ENCODE measurements at places on chromosomes 16 and 17.

GRCh38 chr17:76189247-76189646, 48.2 kb upstream of the FOXJ1 start:
- DNase-seq, result no peak

GRCh38 chr16:86732621-86733295, 154.4 kb downstream of the FOXL1 start:
- peak; percentile 49 for DNase-seq

DNA sequence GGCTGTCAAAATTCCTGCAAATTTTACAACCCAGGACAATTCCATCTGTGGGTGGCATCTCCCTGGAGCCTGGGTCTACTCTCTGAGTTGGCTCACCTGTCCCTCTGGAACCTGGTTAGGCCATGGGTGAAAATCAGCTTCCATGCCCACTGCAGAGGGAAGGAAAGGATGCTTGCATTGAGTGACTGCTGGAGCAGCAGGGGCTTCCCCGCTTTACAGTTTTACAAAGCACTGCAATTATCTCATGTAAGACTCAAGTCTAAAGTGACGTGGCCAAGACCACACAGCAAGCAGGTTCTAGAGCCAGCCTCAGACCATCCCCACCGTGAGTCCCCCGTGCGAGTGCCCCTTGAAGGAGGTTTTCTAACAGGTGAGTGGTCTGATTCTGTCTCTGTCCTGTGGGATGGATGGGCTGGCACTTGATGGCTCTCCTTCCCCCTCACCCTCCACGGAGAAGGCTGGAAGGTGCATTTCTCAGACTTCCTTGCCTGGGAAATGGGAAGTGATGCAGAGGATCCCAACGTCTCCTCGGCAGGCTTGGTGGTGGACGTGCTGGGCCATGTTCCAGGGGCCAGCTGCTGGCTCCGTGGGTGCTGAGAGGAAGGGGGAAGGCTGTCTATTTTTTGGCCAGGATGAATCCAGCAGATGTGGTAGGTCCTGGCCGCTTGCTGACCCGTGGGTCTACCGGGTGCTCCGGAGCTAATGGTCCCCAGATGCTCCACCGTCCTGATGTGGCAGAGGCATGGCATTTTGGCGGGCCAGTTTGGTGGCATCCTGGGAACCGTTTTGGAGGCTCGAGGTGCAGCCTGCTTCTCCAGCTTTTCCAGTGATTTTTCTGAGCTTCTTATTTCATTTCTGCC, 26.3 kb upstream of the CBX4 start:
- no peak for DNase-seq

- no peak for DNase-seq
These were observed 282.1 kb upstream of the IRX5 start for GRCh38 chr16:54648575-54648974.

DNA sequence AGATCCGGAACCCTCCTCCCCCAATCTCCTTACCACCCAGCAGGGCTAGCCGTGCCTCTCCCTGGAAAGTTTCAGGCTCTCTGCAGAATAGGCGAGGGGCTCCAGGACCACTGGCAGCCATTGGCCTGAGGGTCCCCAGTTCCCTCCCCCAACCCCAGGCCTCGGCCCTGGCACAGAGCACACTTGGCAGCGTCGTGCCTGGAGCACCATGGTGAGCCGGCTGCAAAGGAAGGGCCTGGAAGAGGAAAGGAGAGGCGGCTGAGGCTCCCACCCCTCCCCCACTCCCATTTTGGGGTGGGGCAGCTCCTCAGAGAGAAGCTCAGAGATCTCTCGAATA, 369 bp upstream of the BTBD17 start:
- no peak for DNase-seq

DNA sequence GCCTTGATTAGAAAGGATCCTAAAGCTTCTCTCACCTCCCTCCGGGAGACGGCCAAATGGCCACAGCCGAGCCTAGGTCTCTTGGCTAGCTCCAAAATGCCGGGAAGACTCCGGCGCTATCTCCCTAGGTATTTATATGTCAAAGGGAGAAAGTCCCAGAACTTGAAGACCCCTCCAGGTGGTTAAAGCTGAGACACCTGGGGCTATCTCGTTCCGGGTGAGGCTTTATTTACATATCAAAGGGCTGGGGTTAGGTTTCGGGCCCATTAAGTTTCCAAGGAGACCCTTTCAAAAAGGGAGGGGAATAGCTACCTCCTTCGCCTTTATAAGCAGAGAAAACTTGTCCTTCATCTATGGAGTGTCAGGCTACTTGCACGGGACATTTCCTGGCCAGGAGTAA, 70.9 kb upstream of the KIFC3 start:
- no peak for DNase-seq

DNA sequence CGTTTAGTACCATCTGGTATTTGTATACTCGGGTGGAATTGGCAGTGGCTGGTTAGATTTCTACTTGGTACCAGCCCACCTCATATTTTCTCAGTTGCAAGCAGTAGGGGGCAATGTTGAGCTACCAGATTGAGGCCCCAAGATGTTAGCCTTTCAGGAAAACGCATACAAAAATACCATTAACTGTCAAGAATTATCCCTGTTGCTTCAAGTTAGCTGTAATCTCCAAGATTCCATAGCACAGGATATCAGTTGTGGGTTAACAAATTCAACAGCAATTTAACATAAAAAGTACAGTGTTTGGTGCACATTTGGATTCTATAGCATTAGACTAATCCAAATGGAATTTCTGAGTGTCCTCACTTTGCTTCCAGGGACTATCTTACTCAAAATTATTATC, 188.2 kb downstream of the FTO start:
- peak; percentile 74 for DNase-seq

DNA sequence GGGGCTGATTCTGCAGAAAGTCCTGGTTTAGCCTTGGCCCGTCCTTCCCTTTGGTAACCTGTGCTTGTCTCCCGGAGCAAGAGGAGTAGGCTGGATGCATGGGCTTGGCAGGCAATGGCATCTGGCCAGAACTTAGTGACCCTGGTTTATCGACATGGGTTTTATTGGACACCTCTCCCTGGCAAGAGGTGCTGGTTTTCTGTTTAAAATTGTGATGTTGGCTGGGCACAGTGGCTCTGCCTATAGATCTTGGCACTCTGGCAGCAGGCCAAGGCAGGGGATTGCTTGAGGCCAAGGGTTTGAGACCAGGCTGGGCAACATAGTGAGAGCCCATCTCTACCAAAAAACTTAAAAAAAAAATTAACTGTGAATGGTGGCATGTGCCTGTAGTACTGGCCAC, 31.2 kb downstream of the SLC12A3 start:
- no peak for DNase-seq

DNA sequence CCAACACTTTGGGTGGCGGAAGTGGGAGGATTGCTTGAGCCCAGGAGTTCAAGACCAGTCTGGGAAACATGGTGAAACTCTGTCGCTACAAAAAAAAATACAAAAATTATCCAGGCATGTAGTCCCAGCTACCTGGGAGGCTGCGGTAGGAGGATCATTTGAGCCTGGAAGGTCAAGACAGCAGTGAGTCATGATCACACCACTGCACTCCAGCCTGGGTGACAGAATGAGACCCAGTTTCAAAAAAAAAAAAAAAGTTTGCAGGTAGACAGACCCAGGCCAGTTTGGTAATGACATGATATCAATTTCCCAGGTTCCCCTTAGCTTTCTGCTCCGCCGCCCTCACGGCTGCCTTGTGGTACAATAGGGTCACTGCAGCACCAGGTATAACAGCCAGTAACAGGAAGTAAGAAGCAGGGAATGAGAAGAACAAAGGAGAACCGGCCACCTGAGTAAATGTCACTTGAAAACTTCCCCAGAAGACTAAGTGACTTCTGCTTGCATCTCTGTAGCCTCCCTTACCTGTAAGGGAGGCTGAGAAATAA, 201.2 kb upstream of the HSBP1 start:
- DNase-seq, result no peak

- no peak for DNase-seq
These were observed 16.8 kb upstream of the ASGR2 start for GRCh38 chr17:7131423-7131791.

DNA sequence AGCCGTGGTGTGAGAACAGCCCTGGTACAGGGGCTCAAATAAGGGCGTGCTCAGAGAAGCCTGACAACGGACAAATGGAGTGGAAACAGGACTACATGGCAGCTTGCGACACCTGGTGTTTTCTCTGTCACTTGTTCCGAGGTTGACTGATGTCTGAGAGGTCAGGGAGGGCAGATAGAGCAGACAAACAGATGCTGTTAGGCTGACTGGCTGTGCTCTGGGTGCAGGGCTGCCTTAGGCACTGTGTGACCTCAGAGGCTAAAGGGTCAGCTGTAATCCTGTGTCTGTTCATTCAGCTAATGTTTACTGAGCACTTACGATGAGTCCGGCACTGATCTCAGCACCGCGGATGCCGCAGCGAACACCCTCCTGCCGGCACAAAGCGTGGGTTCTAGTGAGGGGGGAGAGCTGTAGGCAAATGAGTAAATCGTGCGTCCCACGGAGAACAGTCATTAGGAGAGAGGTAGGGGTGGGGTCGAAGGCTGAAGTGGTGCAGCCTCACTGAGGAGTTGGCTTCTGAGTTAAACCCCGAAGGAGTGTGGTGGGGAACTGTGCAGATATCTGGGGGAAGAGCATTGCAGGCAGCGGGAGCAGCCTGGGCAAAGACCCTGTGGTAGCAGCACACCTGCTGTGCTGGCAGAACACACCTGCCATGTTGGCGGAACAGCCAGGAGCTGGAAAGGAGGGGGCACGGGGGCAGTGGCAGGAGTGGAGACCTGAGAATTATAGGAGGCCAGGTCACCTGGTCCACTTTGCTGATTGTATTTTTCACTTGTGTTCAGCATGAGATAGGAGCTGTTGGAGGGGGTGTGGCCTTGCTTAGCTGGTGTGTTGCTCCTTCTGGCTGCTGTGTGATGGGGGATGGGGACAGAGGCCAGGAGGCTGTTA, 35.0 kb downstream of the GPT2 start:
- DNase-seq, result no peak

GRCh38 chr17:7932483-7932891, 481 bp downstream of the CNTROB start:
- DNase-seq, result peak; percentile 46

GRCh38 chr17:63703029-63703428, 3.1 kb upstream of the LIMD2 start:
- DNase-seq, result no peak

DNA sequence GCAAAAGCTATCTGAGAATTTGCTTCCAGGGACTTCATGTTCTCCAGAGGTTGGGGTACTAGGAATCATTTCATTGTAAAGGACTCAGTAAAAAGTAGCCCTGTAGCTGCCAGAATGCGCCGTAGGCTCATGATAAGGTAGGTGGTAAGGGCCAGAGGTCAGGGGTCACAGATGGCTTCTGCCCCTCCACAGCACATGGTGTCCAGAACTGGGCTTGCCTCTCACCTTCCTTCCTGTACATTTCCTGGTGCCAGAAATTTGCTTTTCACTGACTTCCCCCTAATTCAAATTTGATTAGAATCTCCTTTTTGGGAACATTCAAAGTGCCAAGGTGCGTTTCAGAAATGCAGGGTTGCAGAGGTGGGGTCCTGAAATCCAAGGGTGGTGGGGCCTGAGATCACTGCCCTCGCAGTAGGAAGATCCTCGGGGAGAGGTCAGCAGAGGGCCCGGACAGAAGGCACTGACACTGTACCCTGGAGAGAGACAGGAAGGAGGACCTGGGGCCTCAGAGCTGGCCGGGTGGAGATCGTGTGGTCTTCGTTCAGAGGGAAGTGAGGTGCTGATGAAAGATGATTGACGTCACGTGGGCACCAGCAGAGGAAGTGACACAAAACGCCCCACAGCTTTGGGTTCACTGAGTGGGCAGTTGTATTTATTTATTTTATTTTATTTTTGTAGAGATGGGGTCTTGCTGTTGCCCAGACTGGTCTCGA, 25.5 kb upstream of the METRNL start:
- DNase-seq, result peak; percentile 16

GRCh38 chr17:17088086-17088485, 45.8 kb downstream of the MPRIP start:
- no peak for DNase-seq

DNA sequence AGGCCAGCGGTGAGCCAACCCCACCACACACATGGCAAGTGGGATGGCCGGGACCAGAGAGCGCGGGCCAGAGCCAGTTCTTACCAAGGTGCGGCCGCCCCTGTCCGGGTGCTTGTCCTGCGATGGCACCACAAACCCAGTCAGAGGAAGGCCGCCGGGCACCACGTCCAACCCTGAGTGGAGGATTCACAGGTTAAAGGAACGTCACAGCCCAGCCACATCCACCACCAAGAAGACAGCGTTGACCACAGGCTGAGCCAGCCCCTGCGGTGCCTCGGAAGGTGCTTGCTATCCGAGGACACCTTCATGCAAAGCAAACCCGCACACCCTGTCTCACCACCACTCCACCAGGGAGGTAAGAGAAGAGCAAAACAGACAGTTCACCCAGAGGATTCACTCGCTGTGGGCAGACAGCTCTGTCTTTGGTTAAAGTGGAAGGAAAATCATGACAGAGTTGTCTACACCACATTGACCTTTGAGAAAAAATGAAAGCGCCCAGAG, 15.8 kb downstream of the SLX4 start:
- DNase-seq, result no peak

- DNase-seq, result no peak
These were observed 10.8 kb upstream of the JPT2 start for GRCh38 chr16:1667271-1667670.

DNA sequence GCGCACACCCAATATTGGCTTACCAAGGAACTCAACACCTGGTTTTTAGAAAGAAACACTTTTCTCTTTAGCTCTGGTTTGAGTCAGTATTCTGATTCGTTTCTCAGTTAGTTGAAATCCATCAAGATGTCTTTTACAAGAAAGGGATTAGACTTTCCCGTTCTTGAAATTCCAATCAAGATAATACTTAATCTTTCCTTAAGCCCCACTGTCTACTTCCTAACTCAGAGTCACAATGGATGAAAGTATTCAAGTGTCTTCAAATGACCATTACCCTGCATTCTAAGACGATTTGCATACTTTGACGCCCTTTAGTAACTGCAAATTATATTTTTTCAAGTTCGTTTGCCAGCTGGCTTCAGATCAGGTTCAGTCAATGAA, 189.8 kb downstream of the USP22 start:
- DNase-seq, result no peak

DNA sequence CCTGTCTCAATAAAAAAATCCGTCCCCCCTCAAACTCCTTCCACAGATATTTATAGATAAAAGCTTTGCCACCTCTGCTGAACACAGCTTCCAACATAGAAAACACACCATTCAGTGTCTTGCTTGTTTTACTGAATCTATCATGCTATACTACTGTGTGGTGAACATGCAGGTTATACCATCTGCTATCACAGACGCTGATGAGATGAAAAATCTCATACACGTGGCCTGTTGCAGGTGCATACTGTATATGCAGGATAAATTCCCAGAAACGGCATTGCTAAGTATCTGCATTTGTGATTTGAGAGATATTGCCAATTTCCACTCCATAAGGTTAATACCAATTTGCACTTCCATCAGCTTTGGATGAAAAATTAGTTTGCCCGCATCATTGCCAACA, 30.4 kb upstream of the IL34 start:
- DNase-seq, result no peak

Data from EH (cell line).